ENCODE measurements at places on chromosomes 12 and 14.

- no peak for DNase-seq
These were observed 234.2 kb upstream of the ARHGAP5 start for GRCh38 chr14:31842899-31843298.

DNA sequence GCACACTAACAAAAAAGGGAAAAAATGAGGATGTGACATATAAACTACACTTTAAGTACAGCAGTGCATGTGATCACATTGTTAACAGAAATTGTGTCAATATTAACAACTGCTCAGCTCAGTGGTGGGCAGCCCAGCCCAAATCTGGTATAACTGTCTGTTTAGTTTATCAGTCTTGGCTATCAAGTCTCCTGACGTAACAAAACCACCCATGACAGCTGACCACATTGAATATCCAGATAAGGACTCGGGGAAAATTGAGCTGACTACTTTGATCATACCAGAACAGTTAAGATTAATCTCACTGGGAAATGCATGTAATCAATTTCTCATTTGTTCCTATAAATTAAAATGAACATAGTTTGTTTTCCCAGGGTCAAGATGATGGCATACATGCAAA, 396.6 kb downstream of the SNAPC1 start:
- no peak for DNase-seq

DNA sequence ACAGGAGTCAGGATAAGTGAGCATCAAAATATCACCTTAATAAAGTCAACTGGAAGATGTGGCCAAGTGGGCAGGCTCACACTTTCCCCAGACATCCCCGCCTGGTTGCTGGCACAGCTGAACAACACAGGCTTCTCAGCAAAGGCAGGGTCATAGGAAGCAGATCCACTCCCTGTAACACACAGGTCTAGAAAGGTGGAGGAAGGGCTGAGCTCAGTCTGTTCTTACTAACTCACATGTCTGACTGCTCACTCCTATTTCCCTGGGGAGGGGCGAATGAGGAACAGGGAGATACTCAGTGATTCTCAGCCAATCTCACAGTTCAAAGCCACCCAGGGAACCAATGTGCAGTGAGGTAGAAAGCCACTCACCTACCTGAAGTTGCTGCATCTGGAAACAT, 45.0 kb upstream of the AMN1 start:
- DNase-seq, result no peak

DNA sequence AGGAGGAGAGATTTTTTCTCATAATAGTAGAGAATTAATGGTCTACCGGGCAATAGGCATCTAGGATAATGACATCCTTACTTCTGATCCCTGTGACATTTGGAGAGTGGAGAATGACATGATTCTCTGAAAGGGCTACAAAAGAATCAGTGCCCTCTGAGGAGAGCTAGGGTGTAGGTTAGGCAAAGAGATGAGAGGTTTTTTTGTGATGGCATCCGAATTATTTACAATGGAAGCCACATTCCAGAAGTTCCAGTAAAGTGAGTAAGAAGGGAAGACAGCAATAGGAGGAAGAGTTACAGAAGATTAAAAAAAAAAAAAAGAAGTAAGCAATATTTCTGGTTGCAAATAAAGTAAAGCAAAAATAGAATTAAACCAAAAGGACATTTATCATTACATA, 478.0 kb downstream of the RMST start:
- no peak for DNase-seq

- DNase-seq, result no peak
These were observed 80.1 kb downstream of the IRF2BPL start for GRCh38 chr14:76948213-76948947.

- peak; percentile 75 for DNase-seq
These were observed 12.4 kb upstream of the SMUG1 start for GRCh38 chr12:54201001-54201794.

GRCh38 chr14:104211215-104211614, 72.8 kb downstream of the KIF26A start:
- no peak for DNase-seq

DNA sequence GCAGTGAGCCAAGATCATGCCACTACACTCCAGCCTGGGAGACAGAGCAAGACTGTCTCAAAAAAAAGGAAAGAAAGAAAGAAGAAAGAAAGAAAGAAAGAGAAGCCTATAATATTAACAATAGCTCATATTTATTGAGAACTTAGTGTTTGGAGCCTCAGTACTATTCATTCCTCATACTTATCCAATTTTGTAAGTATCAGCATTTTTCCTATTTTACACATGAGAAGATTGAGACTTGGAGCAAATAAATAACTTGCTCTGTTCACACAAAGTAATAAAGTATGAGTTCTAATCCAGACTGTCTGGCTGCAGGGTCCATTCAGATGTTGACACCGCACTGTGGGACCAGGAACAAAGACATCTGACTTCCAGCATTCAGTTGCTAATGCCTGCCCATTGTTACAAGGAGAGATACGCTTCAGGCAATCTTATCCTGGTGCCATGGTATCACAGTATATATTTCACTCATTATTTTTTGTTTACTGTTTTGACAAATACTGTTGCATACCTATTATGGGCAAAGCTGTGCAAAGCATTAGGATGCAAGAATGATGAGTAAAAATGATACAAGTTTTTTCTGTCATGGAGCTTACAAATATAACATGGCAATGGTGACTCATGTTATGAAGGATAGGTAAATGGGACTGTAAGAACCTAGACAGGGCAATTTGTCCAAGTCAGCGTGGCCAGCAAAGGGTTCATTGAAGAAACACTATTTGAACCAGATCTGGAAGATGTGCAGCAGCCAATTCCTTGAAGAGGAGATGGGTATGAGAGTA, 21.4 kb upstream of the TMTC2 start:
- no peak for DNase-seq

DNA sequence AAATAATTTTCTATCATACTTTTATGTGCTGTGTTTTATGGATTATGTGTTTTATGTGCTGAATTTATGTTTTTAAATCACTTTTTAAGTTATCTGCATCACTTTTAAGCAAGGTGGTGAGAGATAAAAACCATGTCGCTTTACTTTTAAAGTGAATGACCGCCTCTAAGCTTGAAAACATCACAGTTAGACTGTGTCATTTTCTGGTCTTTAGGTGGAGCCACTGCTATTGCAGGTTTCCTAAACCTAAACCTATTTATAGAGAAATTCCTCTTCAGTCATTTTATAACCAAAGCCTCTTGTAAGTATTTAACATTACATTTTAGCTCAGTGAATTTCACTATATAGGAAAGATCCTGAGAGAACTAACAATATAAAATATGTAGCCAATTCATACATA, 21.0 kb upstream of the MDM2 start:
- no peak for DNase-seq

GRCh38 chr12:6850796-6851152, 312 bp downstream of the CDCA3 start:
- no peak for DNase-seq

DNA sequence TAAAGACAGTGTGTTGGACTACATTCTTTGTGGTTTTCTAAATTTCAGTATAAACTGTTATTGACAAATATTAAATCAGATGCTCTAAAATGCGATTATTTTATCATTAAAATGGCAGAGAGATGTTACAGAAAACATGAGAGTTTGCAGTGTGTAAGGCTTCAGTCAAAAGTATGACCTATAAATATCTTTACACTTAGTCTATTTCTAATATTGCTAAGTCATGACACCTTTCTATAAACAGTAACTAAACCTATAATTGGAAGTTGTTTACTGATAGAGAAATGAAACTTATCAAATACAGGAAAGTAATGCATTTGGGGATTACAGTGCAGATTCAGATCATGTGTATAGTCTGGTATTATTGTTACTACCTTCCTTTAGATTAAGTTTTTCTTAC, 68.9 kb upstream of the YARS2 start:
- no peak for DNase-seq

GRCh38 chr12:116659771-116660481, 77.9 kb downstream of the SPRING1 start:
- no peak for DNase-seq

DNA sequence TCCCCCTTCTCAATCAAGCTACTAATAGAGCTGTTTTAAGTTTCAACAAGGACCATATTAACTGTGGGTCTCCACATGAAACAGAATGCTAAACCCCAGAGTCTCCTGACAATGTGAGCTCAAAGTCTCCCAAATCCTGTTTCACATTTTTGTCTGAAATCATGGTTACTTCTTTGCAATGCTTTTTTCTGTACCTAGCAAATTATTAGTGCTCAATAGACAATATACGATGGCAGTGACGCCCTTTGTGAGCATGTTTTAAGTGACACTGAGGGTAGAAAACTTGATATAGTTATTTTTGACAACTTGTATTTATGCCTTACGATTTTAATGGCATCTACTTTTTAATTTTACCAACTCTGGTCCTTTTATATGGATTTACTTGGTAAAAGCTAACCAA, 85.4 kb upstream of the SOX5 start:
- DNase-seq, result no peak

DNA sequence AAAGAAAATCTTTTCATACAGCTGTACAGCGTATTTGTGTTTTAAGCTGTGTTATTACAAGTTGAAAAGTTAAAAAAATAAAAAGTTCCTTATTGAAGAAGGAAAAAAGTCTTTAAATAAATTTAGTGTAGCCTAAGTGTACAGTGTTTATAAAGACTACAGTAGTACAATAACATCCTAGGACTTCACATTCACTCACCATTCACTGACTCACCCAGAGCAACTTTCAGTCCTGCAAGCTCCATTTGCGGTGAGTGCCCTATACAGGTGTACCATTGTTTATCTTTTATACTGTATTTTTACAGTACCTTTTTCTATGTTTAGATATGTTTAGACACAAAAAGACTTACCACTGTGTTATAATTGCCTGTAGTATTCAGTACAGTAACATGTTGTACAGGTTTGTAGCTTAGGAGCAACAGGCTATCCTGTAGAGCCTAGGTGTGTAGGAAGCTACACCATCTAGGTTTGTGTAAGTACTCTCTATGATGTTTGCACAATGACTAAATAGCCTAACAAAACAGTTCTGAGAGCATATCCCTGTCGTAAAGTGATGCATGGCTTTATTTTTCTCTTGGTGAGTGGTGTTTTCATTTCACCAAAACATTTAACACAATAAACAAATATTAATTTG, 275.2 kb downstream of the DACT1 start:
- DNase-seq, result no peak

DNA sequence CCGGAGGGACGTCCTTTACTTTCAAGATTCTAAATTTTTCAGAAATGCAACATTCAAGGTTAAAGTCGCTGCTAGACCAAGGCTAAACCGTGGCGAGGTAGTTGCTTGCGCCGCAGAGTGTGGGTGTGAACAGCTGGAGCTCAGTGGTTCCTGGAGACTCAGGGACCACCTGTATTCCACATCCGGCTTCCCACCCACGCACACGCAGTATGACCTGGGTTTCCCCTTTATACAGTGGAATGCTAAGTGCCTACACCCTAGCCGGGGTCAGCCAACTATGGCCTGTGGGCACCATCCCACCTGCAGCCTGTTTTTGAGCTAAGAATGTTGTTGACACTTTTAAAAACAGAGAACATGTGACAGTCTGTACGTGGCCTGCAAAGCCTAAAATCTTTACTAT, 42.9 kb upstream of the TESC start:
- DNase-seq, result no peak

- no peak for DNase-seq
These were observed 31.4 kb downstream of the DCP1B start for GRCh38 chr12:1972856-1973317.

- no peak for DNase-seq
These were observed 491.9 kb downstream of the MED13L start for GRCh38 chr12:115785548-115785947.

- DNase-seq, result no peak
These were observed 28.6 kb downstream of the CHFR start for GRCh38 chr12:132858718-132859266.

DNA sequence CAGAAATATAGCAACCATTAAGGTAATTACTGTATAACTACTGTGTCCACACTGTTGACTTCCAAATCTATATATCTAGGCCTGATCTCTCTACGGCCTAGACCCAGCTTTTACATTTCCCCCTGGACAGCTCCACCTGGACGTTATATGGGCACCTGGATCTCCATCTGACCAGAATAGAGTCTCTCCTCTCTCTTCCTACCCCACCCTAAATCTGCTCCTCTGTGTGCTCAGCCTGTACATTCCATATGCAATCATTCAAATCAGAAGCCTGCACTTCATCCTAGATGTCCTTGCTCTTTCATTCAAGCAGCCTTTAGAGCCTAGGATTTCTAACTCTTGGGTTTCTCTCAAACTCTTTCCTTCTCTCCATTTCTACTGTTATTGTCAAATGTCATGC, 255.0 kb downstream of the PAX9 start:
- no peak for DNase-seq

- DNase-seq, result no peak
These were observed 3.4 kb downstream of the JAG2 start for GRCh38 chr14:105165134-105165704.

DNA sequence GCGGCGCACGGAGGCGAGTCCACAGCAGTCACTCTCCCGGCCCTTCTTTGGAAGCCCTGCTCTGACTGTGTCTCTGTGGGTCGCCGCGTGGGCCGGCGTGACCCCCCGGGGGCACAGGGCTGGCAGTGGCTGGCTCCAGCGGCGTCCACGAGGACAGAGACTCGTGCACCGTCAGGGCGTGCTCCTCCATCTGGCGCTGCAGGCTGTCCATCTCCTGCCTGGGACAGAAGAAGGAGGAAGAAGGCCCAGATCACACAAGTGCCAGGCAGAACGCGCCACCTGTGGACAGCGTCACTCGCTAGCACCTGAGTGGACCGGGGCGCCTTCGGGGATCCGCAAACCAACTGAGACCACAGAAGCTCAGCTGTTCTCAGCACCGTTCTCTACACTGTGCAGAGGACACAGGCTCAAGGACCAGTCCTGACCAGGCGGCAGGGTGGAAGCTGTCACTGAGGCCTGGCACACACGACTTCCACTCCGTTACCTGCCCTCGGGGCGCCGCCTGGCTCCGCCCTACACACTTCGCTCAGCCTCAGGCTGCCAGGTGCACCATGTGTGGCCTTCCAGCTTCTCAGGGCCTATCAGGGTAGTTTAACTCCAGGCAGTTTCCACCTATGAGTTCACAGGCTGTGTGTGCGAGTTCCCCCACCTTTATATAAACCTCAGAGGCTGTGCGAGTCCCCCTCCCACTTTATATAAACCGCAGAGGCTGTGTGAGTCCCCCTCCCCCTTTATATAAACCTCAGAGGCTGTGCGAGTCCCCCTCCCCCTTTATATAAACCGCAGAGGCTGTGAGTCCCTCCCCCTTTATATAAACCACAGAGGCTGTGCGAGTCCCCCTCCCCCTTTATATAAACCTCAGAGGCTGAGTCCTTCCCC, 11.7 kb upstream of the ANKLE2 start:
- DNase-seq, result no peak

DNA sequence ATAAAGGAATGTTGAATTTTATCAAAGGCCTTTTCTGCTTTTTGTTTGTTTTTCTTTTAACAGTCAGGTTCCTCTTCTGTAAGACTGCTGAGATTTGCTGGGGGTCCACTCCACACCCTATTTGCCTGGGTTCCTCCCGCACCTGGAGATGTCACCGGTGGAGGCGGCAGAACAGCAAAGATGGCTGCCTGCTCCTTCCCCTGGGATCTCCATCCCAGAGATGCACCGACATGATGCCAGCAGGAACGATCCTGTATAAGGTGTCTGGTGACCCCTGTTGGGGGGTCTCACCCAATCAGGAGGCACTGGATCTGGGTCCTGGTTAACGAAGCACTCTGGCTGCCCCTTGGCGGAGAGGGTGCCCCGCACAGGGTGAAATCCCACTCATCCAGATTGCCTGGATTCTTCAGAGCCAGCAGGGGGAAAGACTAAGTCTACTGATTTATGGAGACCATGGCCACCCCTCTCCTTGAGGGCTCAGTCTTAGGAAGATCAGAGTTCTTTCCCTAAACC, 244.0 kb upstream of the MDGA2 start:
- DNase-seq, result no peak

Measured in inflammatory macrophage treated with lipopolysaccharide for 1 hour (primary cell).